ENCODE measurements at places on chromosomes 6 and 20.
A peak's percentile ranks its signal among the peaks of the same experiment; 100 is the strongest.

- no peaks in the 10 kb centered on the region for H3K4me1 ChIP-seq
- no peak overlapping the region for H3K4me3 ChIP-seq
- no peaks in the 10 kb centered on the region for H3K27me3 ChIP-seq
- DNase-seq, result no peak
- H3K36me3 ChIP-seq, result no peaks in the 10 kb centered on the region
Observed at GRCh38 chr20:42968746-42969145, 221.0 kb downstream of the PTPRT start.

DNA sequence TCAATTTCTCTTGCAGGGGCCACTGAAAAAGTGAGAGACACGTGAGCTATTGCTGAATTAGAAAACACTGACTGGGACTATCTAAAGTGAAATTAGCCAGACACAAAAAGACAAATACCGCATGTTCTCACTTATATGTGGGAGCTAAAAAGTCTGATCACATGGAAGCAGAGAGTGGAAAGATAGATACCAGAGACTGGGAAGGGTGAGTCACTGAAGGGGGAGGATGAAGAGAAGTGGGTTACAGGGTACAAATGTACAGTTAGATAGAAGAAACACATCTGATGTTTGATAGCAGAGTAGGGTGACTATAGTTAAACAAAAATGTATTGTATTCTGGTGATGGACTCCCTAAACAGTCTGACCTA is 13.4 kb downstream of the CST3 start:
- no peaks in the 10 kb centered on the region for H3K27me3 ChIP-seq
- H3K36me3 ChIP-seq, result no peaks in the 10 kb centered on the region

- no peaks in the 10 kb centered on the region for H3K27me3 ChIP-seq
- H3K27ac ChIP-seq, result no peak overlapping the region
- no peak for DNase-seq
- no peak overlapping the region for H3K4me3 ChIP-seq
Observed at GRCh38 chr20:22374066-22374465, 210.3 kb downstream of the FOXA2 start.

DNA sequence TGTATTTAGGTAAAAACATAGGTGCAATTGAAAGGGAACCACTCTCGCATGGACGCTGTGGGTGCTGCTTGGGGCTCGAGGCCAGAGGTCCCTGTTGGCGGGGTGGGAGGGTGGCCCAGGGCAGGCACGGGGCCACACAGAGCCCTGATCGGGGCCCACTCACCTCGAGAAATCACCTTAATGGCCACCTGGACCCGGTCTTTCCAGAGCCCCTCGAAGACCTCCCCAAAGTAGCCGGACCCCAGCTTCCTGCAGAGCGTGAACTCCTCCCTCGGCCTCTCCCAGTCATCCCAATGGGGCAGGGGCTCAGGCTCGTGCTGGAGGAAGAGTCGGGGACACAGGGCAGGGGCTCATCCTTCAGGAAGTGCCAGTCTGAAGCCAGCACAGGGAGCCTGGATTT is 3.8 kb downstream of the PTK6 start:
- peaks cover 53% of the 10 kb centered on the region for H3K27me3 ChIP-seq
- DNase-seq, result no peak

DNA sequence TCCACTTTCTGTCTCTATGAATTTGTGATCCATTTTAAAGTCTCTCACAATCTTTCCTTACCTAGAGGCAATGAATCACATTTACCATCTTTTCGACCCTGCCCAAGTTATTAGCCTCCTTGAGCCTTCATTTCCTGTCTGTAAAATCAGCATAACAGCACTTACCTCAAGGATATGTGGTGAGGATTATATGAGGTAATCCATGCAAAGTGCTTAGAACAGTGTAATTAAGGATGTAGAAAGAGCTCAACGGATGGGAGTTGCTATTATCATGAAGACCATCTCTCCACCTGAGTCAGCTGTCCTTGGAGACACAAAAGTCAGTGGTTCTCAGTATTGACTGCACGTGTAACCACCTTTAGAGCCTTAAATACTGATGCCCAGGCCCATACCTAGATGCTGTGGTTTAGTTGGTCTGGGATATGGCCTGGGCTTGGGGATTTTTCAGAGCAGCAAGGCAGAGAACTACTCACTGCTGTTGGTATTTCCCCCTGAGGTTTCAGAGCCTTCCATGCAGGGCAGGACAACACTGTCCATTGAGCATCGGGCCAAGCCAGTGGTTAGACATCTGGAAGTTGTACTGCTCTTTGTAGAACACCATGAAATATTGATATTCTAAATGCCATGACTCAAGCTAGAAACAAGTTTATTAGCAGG is 55.8 kb downstream of the LYRM2 start:
- H3K27me3 ChIP-seq, result no peaks in the 10 kb centered on the region
- no peak for DNase-seq
- H3K36me3 ChIP-seq, result no peaks in the 10 kb centered on the region
- no peak overlapping the region for H3K4me3 ChIP-seq
- H3K4me1 ChIP-seq, result no peaks in the 10 kb centered on the region

- H3K4me3 ChIP-seq, result no peak overlapping the region
- no peak for DNase-seq
- H3K27ac ChIP-seq, result no peak overlapping the region
- no peaks in the 10 kb centered on the region for H3K4me1 ChIP-seq
- H3K36me3 ChIP-seq, result no peaks in the 10 kb centered on the region
Observed at GRCh38 chr20:10972219-10972860, 298.5 kb upstream of the JAG1 start.

DNA sequence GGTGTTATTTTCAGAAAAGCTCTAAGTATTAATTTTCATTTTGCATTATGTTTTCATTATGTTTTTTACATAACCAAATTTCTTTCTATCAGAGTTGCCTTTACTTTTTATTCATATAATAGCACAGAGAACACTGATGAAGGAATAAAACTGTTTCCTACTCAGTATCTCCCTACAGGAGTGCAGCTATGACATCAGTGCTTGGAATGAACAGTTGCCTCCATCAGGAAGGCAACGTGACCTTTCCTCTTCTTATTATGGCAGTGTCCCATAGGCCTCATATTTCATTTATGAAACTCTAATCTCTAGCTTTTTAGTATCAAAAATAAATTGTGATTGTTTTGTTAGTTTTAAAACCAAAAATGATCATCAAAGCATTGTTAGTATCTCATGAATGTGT is 712.8 kb downstream of the CD109 start:
- no peak overlapping the region for H3K4me3 ChIP-seq
- DNase-seq, result no peak
- no peaks in the 10 kb centered on the region for H3K27me3 ChIP-seq
- H3K36me3 ChIP-seq, result no peaks in the 10 kb centered on the region
- H3K4me1 ChIP-seq, result no peaks in the 10 kb centered on the region

DNA sequence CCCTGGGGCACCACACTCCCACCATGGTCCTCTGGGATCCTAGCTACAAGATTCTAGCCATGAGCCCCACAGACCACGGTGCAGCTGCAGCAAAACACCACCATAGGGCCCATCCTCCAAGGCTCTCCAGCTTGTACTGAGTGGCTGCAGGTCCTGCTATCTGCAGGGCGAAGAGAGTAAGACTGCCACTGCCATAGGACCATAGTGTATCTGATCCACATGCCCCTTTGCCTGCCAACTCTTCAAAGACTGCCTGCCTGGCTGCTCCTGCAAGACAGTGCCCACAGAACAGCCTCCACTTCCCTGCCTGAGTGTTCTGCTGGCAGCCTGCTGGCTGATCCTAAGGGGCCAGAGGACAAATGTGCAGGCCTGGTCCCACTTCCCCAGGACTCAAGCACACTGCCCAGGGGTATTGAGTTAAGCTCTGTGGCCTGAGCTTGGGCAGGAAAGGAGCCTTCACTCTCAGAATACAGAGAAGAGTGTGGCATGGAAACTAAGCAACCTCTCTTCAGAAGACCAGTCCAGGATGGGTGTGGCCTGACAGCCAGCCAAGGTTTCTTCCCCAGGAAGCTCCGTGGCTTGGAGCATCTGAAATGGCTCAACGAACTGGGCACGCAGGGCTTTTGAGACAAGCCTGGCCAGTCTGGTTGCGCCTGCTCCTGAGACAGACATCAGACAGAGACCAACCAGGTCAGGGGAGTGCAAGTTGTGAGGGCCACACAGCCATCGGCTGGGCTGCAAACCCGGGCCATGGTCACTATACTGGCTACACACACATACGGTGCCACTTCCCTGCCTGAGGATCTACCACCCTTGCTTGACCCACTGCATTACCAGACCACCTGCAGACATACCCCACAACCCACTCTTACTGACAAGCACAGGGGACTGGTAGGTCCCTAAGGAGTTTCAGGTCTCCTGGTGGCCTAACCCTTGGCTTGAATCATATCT is 54.5 kb downstream of the RNGTT start:
- no peaks in the 10 kb centered on the region for H3K27me3 ChIP-seq
- no peaks in the 10 kb centered on the region for H3K36me3 ChIP-seq
- peaks cover 7% of the 10 kb centered on the region for H3K4me1 ChIP-seq
- H3K27ac ChIP-seq, result no peak overlapping the region
- DNase-seq, result no peak
- no peak overlapping the region for H3K4me3 ChIP-seq

GRCh38 chr20:58393299-58393698 is 4.3 kb downstream of the VAPB start:
- H3K4me3 ChIP-seq, result no peak overlapping the region
- H3K27ac ChIP-seq, result no peak overlapping the region
- no peak for DNase-seq
- H3K27me3 ChIP-seq, result no peaks in the 10 kb centered on the region
- no peaks in the 10 kb centered on the region for H3K36me3 ChIP-seq

- H3K27ac ChIP-seq, result peak overlapping the region; percentile 81
- no peak for DNase-seq
- peaks cover 37% of the 10 kb centered on the region for H3K36me3 ChIP-seq
- H3K4me1 ChIP-seq, result peaks cover 36% of the 10 kb centered on the region
- H3K4me3 ChIP-seq, result peak overlapping the region; percentile 11
Observed at GRCh38 chr20:53580376-53581111, 13.1 kb downstream of the ZNF217 start.

GRCh38 chr6:27775796-27776184 is 136.4 kb downstream of the OR2B2 start:
- peaks cover 11% of the 10 kb centered on the region for H3K4me1 ChIP-seq
- H3K27me3 ChIP-seq, result no peaks in the 10 kb centered on the region

DNA sequence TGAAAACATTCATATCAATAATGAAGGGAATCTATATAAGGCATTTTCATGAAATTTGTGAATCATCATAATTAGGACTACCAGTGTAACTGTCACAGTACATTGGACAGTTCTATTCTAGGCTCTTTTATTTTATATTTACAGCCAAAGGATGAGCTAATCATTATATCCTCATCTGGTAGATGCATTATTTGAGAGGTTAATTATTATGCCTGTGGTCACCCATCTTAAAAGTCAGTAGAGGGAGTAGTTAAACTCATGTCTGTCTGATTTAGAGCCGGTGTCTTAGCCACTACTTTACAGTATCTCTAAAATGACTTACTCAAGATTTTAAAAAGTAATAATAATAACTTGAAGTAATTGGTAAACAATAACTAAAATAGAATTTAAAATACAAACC is 899.3 kb upstream of the MAP3K7 start:
- DNase-seq, result no peak
- H3K4me3 ChIP-seq, result no peak overlapping the region
- no peaks in the 10 kb centered on the region for H3K4me1 ChIP-seq
- no peaks in the 10 kb centered on the region for H3K27me3 ChIP-seq
- H3K36me3 ChIP-seq, result no peaks in the 10 kb centered on the region
- no peak overlapping the region for H3K27ac ChIP-seq

- H3K4me1 ChIP-seq, result no peaks in the 10 kb centered on the region
- H3K27me3 ChIP-seq, result no peaks in the 10 kb centered on the region
- no peak for DNase-seq
Observed at GRCh38 chr6:75848274-75848673, 99.2 kb downstream of the MYO6 start.

GRCh38 chr6:137998461-137999019 is 108.7 kb downstream of the PERP start:
- no peaks in the 10 kb centered on the region for H3K27me3 ChIP-seq
- DNase-seq, result no peak
- H3K4me1 ChIP-seq, result peaks cover 15% of the 10 kb centered on the region
- H3K27ac ChIP-seq, result no peak overlapping the region
- no peak overlapping the region for H3K4me3 ChIP-seq

GRCh38 chr6:161401587-161402309 is 127.9 kb upstream of the AGPAT4 start:
- no peak overlapping the region for H3K27ac ChIP-seq
- no peak for DNase-seq
- H3K4me1 ChIP-seq, result no peaks in the 10 kb centered on the region
- H3K27me3 ChIP-seq, result no peaks in the 10 kb centered on the region
- no peak overlapping the region for H3K4me3 ChIP-seq

DNA sequence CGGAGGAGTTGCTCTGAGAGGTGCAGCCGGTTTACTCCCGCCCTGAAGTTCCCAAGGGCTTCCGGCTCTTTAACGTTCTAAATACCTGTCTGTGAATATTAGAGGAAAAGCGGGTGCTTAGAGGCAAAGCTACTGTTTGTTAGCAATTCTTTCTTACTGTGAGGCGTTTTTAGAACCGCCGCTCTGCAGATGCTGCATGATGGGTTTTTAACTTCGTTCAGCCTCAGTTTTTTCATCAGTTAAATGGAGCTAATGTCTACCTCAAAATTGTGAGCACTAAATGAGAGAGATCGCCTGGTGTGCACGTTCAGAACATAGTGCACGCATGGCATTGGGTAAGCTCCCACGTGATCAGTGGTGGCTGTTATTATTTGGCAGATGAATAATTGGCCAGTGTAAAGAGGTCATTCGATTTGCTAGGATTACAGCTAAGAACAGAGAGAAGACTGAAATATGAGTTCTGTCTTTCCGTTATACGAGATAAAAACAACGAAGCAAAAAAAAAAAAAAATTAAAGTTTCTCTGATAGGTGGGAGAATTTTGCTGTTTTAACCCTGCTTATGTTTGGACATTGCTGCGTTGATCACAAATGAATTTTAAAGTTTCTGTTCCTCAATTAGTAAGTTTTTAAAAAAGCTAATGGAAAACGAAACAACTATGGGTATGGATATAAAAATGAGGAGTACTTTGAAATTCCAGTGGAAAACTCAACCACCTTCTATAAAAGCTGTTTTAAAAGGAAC is 660 bp upstream of the TFB1M start:
- H3K36me3 ChIP-seq, result peaks cover 1% of the 10 kb centered on the region
- no peaks in the 10 kb centered on the region for H3K4me1 ChIP-seq
- H3K4me3 ChIP-seq, result peak overlapping the region; percentile 90
- peak overlapping the region; percentile 94 for H3K27ac ChIP-seq

DNA sequence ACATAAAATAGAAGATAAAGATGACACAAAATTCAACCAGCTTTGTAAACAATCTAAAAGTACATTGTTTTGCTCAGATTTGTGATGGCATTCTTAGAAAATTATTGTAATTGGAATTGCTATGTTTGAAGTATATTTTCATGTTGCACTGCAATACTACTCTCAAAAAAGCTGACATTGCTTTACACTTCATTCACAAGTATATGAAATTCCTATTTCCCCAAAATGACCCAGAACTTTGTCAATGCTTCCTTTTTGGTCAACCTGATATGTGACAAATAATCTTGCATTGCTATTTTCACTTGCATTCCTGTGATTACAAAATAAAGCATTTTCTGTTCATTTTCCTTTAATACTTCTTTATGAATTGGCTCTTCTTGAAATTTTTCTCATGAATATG is 104.1 kb upstream of the BMP5 start:
- no peak for DNase-seq
- H3K4me1 ChIP-seq, result no peaks in the 10 kb centered on the region
- H3K27me3 ChIP-seq, result no peaks in the 10 kb centered on the region
- no peak overlapping the region for H3K4me3 ChIP-seq

- H3K27me3 ChIP-seq, result no peaks in the 10 kb centered on the region
- H3K27ac ChIP-seq, result no peak overlapping the region
- no peak for DNase-seq
- H3K4me1 ChIP-seq, result no peaks in the 10 kb centered on the region
Observed at GRCh38 chr6:71229477-71229876, 59.1 kb upstream of the OGFRL1 start.
